Naive thymus-derived CD8-positive, alpha-beta T cell (primary cell): ENCODE measurements at places on chromosomes 13 and 19. TPM values are rescaled to one million over a fixed set of nuclear protein-coding genes. Genes with fewer than 3 reads are reported as not detected.

PIH1D1 gene
- 157 TPM for total RNA-seq

PSENEN gene
- 26.2 TPM for total RNA-seq

DMKN gene
- 2.6 TPM for total RNA-seq

DNA sequence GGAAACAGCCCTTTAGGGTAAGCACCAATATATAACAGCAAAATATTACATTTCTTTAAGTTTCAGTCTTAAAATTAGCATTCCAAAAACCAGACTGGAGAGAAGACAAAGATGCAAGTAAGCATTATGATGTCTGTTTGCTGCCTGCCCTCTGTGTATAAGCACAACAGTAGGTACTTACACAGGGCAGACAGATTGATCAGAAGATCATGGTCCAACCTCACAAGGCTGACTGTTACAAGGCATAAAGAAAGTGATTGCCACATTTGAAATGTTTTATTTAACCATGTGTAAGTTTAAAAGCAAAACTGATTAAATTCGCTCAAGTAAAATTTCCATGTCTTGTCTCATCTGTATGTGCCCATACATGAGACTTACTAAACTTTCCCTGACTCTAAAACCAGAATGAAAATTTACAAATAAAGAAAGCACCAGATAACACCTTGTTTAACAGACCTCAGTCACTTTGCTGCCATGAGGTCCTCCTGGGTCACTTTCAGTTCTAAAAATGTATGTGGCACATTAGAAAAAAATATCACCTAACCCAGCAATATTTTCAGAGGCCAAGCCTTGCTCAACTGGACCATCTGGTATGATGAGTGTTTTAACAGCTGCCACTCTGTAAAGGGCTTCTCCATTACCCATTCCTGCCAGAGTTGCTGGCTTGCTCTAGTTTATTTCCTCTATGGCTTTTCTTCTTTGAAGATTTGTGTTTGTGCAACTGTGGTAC, 297.0 kb downstream of the RBM26 start:
- no peak for DNase-seq

GRCh38 chr13:28349907-28350654, 144.8 kb downstream of the FLT1 start:
- DNase-seq, result no peak

GRCh38 chr13:94216476-94216875, 263.0 kb downstream of the DCT start:
- DNase-seq, result no peak

- DNase-seq, result no peak
Measured at GRCh38 chr13:111666164-111666776, 345.8 kb downstream of the TEX29 start.

THSD1 gene
- 1.1 TPM for total RNA-seq

- no peak for DNase-seq
Measured at GRCh38 chr13:38042771-38043170, 173.2 kb upstream of the TRPC4 start.

GNA15 gene
- total RNA-seq, result 0.39 TPM

DNA sequence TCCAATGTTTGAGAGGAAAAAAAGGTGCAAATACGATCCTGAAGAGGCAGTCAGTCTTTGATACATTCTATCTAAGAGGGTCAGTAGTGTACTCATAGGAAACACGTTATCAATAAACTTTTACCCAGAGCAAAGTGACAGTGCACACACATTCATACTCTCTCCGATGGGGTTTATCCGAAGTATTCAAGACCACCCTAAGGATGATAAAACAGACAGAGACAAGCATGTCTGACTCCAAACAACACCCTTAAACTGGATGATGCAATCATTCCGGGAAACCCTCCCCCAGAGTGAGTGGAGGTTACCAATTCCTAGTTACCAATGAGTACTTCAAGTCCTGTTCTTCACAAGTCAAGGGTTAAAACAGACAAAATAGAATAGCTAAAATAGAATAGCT, 79.1 kb downstream of the DNAJC3 start:
- no peak for DNase-seq

GRCh38 chr19:42091742-42092141, 15.8 kb downstream of the ZNF574 start:
- no peak for DNase-seq

DNA sequence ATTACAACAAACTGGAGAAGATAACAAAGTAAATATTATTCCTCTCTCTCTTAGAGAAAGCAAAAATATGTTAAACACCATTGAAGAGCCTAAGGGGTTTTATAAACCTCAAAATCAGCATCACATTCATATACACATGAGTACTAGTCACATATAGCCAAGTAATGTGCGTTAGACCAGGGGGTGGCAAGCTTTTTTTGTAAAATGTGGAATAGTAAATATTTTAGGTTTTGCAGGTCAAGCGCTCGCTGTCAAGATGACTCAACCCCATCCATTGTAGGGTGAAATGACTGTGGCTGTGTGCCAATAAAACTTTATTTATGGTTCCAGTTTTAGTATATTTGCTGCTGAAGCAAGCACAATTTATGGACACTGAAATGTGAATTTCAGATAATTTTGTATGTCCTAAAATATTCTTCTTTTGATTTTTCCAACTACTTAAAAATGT, 21.7 kb downstream of the RFX2 start:
- no peak for DNase-seq

DNA sequence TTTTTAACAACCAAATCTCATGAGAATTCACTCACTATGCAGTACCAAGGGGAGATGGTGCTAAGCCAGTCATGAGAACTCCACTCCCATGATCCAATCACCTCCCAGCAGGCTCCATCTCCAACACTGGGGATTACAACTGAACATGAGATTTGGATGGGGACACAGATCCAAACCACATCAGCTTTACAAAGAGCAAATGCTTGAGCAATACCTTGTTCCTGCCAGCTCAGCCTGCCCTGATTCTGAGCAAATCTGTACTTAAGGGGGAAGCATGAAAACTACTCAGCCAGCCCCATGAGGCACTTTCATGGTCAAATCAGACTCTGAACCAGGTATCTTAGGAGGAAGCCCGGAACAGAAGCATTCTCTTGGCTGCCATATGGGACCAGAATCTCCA, 259.9 kb downstream of the TBC1D4 start:
- DNase-seq, result no peak

- no peak for DNase-seq
Measured at GRCh38 chr19:57786906-57787305, 17.4 kb downstream of the ZNF586 start.
